ENCODE measurements at places on chromosomes 2 and 18.

DNA sequence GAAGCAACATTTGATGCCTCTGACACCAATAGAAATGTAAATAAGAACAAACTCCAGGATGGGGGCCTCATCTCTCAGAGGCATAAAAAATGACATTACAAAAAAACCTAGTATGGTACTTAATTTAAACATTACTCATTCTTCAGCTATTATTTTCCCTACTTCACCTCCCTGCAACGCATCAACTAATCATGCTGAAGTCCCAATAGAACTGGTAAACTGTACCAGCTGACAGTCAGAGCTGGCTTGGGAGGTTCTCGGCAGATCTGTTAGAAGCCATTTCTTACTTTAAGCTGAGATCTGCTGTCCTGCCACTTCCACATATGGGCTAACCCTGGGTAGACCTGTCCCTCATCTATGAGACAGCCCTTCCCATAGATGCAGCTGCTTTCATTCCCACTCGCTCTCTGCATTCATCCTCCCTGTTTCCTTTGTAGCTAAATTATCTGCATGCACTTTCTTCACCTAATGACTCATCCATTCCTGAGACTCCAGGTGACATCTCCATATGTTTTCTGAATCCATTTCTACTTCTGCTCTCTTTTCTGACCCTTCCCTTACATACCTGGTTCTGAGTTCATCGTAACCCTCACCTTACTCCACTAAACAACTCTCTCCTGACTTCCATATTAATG is 108.1 kb downstream of the AOX1 start:
- no peak for DNase-seq

DNA sequence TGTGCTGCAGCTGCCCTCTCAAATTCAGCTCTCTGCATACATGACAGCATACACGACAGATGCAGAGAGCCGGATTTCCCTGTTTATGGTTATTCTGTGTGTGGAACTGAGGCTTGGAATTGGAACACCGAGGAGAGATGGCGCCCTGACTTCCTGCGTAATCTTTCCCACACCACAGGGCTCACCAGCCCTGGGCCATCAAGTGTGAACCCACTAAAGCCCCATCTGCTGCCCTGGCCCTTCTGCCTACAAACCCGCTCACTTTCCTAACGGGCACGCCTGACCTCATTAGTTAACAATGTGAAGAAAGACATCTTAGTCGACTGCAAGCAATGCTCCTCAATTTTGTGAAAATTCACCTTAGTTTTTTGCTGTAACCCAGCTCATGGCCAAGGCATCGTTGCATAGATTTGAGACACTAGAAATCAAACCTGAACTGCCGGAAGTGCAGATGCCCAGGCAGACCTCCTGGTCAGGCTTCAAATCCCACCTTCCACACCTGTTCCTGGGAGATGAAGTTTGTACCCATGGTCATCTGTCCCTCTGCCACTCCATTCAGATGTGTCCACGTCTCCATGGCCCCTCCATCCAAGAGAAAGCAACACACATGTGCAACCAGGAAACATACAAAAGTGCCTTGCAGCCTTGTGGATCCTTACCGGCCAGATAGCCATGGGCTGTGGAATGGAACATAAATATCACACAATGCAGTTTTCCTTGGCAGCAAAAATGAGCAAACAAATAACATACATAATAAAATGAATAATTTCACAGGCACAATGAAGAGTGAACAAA is 5.0 kb upstream of the CIDEA start:
- no peak for DNase-seq

DNA sequence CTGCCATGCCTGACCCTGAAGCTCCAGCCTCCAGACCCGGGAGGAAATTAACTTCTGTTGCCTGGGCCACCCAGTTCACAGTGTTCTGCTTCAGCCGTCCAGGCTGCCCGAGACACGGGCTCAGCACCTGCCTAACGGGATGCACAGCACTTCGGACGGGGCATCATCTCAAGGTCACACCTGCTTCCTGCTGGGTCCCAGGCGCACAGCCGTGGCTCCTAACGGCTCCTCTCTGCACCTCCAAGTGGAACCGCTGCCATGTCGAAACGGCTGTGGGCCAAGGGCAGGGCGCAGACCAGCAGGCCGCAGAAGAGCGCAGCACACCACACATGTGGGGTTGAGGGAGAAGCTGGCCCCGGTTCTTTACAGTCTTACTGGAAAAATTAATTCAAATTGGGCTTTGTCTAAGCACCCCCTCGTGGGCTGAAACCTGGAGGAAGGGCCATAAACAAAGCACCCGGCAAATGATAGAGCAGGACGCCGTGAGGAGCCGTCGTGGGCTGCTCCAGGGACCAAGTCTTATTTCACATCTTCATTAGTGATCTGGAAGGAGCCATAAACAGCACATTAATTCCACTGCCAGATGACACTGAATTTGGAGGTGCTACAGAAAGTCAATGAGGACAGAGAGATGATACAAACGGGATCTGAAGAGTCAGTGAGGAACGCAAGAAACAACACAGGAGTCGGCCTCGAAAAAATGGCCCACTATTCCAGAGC is 59.6 kb downstream of the EIPR1 start:
- DNase-seq = no peak

- no peak for DNase-seq
Observed at GRCh38 chr2:69034845-69035244, 21.9 kb downstream of the ANTXR1 start.

DNA sequence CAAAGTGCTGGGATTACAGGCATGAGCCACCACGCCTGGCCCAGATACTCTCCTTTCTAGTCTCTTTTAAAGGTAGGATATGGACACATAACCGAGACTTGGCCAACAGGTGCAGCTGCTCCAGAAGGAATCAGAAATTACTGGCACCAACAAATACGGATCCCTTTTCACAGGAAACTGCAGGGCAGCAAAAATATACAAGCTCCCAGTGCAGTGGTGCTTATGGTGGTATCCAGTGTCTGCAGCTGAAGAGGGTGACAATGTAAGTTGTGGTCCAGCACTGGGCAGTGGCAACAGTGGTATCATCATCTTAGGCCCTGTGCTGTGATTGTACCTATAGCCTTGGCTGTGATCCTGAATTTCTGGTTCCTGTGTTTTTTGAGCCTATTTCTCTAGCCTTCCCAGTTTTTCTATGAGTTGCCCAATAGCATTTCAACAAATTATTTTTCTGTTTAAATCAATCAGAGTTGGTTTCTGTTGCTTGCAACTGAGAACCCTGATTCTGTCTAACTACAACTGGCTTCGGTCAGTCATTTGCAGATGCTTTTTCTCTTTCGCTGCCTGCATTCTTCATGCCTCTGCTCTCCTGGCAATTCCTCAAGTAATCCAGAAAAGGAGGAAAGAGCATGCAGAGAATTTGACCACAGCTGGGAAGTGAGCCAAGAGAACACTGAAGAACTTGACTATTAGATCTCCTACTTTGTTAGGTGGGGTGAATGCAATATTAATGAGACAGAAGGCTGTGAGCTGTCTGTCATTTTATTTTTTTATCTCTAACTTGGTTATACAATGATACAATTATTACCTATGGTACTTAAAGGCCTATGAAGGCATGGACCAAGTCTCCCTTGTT is 30.8 kb upstream of the EML4 start:
- no peak for DNase-seq

DNA sequence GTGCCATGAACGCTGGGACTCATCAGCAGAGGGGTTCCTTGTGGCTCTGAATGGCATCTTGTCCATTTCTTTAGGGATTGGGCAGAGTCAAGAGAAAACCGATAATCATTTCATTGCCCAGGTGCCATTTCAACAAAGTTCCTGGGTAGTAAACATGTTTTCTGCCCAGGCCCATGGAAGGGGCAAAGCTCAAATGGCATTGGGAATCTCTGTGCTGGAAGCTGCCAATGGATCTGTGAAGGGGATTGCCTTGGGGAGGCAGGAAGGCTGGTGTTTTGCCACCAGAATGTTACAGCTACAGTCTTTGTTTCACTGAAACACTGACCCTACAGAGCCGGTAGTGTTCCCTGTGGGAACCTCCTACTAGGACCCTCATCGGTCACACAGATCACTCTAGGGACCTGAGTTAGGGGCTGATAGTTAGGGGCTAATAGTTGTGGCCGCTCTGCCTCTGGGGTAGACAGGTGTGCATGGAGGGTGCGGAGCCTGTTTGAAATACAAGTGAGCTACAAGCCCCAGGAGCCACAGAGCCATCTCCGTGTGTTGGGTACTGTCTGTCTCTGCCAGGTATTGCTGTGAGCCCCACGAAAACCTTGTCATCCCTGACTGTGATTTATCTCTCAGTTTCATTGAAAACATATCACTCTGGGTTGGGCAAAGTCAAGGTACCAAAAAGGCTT is 224.4 kb upstream of the COPS8 start:
- no peak for DNase-seq
